ENCODE measurements at places on chromosomes 12 and 14.

DNA sequence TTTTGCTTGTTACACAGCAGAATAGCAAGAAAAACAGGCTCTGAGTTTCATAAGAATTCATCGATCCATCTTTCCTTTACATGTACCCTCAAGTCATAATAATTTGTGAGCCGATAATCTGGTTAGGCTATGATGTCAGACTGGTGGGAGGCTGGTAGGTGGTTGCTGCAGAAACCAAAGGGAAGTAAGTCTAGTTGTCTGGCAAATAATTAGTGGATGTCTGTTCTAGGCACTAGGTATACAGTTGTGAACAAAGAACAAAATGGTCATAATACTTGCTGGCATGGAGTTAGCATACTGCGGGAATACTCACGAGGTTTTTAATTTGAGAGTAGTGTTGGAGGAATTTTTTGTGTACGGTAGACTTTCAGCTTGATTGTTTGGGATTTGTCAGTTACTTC lies 8.8 kb downstream of the SUSD6 start:
- DNase-seq, result no peak

GRCh38 chr12:52692254-52692653 lies 11.1 kb downstream of the KRT77 start:
- no peak for DNase-seq

DNA sequence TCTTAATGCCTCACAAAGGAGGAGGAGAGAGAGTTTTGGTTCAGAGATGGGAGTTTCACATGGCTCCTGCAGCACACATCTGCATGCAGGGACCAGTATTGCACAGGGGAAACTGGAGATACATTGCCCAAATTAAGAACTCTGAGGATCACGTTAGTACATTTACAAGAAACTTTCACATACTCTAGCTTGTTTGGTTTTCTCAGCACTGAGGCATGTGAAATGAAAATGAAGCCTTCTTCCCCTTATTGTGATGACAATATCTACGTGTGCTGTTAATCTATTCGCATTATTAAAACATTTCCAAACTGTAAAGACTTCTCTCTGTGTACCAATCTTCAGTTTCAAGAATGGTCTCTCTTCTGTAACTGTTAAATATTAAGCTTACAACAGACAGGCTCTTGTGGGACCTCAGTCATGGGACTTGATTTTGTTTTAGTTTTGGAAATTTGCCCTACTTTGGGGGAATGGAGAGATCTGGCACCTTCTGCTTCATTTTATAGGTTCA lies 124.7 kb downstream of the DAAM1 start:
- DNase-seq, result no peak

DNA sequence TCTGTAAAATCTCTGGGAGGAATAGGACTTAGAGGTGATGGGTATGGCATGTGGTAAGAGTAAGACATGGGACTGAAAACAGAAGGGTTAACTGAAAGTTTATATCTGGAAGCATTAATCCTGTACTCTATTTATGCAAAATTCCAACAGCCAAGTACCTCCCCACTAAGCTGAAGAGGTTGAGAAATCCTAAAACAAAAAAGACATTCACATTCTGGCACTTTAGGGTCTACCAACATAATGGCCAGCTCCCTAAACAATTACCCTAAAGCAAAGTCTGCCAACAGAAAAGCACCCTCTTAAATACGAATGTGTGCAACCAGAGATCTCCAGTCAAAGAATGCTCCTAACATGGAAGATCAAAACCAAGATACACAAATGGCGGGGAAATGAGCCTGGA lies 87.4 kb downstream of the GTF2A1 start:
- no peak for DNase-seq

DNA sequence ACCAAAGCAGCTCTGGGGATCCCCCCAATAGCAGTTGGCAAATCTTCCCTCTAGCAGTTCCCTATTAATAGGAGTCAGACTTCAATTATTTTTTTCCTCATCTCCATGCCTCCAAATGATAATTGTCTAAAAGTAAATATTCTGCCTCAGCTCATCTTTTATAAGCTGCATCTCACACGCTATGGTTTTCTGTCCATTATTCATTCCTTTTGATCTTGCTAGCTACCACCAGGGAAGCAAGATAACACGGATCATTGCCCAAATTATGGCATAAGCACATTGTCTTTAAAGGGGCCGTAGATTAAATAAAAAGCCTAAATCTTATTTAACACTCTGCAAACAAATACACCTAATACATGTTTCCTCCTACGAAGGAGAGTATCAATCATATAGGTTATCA lies 670.8 kb upstream of the FLRT2 start:
- no peak for DNase-seq

DNA sequence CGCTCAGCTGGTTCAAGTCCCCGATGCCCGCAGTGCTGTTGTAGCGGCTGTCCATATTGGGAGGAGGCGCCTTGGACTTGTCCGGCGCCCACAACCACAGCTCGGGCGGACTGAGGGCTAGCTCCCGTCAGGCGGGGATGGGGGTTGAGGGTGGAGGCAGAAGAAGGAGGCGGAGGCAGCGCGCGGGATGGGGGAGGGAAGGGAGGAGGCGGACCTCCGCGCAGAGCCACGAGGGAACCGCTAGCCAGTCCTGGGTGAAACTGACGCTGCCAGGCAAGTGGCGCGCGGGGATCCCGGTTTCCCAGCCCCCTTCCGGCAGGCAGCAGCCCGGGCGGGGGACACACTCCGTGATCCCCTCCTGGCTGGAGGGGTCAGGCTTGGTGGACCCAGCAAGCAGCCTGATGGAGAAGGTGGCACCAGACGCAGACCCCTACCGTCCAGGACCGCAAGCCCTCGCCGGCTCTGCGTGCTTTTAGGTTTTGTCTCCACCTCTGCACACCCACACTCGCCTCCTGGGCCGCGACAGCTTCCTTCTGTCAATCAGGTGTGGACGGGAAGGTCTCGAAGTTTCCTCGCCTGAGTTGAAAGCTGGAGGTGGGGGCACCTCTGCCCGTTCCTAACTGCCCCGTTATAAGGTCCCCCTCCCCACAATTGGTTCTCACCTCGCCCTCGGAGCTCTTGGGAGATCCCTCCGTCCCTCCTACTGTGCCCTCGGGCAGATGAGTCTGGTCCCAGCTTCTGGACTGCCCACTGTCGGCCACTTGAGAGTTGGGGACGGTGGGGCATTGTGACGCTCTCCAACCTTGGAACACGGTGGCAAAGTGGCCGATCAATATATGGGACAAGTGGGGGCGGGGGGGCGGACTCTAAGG lies at the start of gene CPNE8:
CPNE8 (minus strand) TSS at position 112 of the 872 bp plus-strand sequence; CDS start at position 55, 57 bp downstream.
- peak; percentile 76 for DNase-seq

DNA sequence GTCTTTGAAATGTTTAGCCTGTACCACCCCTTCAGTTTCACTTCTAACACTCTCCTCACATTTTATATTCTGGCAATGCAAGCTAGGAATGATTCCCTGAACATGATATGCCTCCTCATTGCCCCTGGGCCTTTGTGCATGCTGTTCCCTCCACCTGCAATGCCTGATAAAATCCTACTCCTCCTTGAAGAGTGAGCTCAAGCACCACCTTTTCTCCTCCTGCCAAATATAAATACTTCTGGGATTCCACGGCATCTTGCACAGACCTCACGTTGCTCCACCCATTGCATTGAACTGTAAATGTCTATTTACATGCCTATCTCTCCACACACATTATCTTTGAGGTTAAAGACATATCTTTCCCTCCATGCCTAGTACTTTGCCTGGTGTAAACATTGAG lies 21.1 kb downstream of the NKX2-1 start:
- no peak for DNase-seq

GRCh38 chr12:49882851-49883464 lies 20.7 kb downstream of the FAIM2 start:
- no peak for DNase-seq

- no peak for DNase-seq
These were observed 21.4 kb upstream of the ADGRD1 start for GRCh38 chr12:130932061-130932930.

DNA sequence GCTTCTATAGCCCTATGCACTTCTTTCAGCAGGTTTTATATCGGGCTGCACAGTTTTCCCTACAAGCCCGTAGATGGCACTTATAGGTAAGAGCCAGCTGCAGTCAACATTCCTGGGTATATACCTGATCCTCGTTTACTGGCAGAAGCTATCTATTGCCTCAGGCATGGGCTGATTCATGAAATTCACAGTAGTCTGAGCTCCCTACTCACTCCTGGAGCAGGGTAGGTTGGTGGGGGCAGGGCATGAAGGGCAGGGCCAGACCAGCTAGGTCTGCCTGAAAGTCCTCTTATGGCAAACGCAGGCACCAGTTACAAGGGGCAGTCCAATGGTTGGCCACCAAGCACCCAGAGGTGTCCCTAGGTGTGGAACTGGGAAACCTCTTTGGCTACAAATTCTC lies 345.8 kb downstream of the RPS29 start:
- DNase-seq, result no peak

DNA sequence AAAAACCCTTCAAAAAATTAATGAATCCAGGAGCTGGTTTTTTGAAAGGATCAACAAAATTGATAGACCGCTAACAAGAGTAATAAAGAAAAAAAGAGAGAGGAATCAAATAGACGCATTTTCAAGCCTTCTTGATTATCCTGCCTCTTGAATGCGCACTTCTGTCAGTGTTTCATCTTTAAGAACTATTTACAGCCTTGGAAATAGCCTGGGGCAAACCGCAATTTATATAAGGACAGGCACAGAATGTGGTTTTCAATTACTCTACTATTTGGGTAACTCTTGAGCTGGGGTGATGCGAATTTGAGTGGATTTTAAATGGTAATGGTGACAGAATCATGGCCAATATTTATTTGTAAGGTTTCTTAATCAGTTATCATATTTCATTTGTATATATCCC lies 179.1 kb upstream of the OTX2 start:
- no peak for DNase-seq

- no peak for DNase-seq
These were observed 49.7 kb upstream of the OVCH1 start for GRCh38 chr12:29547151-29547632.

GRCh38 chr14:68630611-68631393 lies 162.1 kb downstream of the ZFP36L1 start:
- DNase-seq, result no peak

DNA sequence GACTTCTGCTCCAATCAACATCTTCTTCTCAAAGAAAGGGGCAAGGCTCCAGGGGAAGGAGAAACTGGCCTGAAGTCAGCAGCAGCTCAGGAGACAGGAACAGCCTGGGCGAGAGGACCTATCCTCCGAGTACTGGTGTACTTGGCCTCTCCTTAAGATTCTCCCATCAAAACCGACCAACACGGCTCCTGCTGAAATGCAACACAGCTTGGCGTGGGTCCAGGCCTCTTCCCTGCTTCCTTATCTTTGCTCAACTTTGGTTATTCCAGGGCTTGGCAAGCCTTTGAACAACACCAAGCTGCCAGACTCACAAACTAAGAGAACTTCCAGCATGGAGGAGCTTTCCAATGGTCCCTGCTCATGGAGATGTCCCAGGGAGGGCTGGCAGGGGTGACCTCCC lies 377.4 kb downstream of the BCL11B start:
- DNase-seq, result no peak

DNA sequence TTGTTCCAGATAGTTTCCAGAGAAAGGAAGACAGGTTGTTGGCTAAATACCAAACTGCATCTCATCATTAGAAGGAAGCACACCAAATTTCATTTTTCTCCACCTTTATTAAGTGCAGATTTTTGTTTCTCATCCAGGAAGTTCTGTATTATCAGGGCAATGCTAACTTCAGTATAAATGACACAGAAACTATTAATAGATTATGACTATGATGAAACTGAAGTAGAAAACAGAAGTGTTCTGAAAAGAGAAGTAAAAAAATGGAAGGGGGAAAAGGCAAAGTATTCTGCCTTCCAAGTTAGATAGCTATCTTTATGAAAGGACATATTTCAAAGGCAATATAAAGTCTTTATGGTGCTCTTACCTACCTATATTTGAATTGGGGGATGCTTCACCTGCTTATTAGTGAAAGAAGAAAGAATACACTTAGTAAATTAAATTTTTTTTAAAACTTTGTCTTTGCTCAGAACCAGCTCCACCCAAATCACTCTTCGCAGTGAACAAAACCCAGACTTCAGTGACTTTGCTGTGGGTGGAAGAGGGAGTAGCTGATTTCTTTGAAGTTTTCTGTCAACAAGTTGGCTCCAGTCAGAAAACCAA lies 223.9 kb downstream of the PTPRO start:
- DNase-seq, result no peak

GRCh38 chr14:100603341-100604120 lies 16.3 kb upstream of the BEGAIN start:
- DNase-seq, result no peak

DNA sequence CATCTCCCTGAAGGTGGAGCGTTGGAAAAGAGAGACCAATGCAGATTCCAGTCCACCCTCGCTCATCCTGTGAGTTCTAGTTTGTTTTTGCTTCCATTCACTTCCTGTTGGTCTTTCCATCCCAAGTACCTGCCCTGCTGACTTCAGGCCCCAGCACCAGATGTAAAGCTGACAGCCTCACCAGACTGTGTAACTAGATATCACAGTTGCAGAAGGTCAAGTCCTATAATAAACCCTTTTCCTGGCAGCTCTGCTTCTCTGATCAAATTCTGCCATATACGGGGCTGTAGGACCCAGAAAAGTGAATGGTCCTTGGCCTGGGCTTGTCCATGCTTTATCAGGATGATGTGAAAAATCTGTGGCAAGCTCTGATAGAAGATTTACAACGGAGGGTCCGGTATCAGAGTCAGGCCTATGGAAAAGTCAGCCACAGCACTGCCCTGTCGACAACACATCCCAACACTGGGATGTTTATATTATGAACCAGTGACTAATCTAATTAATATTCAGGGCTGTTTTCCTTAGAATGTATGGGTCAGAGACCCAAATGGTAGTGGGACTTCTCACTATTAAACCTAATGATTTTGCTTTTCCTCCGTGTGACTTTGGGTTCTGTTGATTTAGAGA lies 42.1 kb downstream of the CCDC175 start:
- DNase-seq, result no peak

- DNase-seq, result no peak
These were observed 31.3 kb downstream of the ACTN1 start for GRCh38 chr14:68947802-68948201.

DNA sequence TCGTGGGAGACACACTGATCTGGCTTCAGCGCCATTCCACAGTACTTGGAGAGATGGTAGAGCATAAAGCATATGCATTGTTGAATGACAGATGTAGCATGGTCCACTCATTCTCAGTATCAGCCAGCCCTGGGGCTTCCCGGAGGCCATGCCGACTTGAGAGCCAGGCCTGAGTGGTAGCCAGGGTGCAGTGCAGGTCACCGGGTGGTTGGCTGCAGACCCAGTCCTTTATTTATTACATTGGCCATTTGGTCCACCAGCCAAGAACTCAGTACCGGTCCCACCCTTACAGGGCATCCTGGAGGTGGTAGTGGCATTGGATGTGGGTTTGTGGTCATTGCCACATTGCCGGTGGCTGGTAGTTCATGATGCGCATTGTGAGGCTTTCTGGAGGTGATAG lies 121.6 kb upstream of the RTL1 start:
- no peak for DNase-seq

DNA sequence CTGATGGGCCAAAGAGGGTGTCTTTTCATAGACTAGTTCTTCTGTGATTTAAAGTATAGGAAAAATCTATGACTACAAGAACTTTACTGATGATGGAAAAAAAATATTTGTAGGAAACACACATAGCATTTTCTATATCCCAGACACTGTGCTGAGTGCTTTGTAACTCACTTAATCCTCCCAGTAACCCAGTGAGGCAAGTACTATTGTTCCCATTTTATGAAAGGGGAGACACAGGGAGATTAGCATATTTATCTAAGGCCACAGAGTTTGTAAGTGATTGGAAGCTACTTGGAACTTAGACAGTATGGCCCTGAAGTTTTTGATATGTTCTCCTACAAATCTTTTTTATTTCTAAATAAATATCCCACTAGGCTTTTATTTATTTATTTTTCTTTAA lies 19.9 kb downstream of the PRPF39 start:
- no peak for DNase-seq

GRCh38 chr14:67710209-67710608 lies 8.5 kb downstream of the RDH12 start:
- no peak for DNase-seq
